Endodermal cell (in vitro differentiated cells): ENCODE measurements at places on chromosomes 16 and 17. TPM values are rescaled to one million over a fixed set of nuclear protein-coding genes. Genes with fewer than 3 reads are reported as not detected.

GRCh38 chr17:68981288-68981687, 26.1 kb upstream of the ABCA8 start:
- no peak overlapping the region for H3K27ac ChIP-seq
- no peaks in the 10 kb centered on the region for H3K36me3 ChIP-seq
- H3K4me3 ChIP-seq = no peak overlapping the region
- no peak for DNase-seq

Gene RTN4RL1
- 18.2 to 22.8 TPM (median 18.2 TPM) in 3 replicates for total RNA-seq

- no peak for DNase-seq
- H3K27ac ChIP-seq = no peak overlapping the region
- H3K4me3 ChIP-seq = no peak overlapping the region
- peaks cover 3% of the 10 kb centered on the region for H3K4me1 ChIP-seq
- H3K27me3 ChIP-seq = no peaks in the 10 kb centered on the region
Observed at GRCh38 chr17:54971147-54971546, 2.6 kb downstream of the STXBP4 start.

Gene KCTD11
- 5.8 and 7.1 TPM in 2 replicates for total RNA-seq

DNA sequence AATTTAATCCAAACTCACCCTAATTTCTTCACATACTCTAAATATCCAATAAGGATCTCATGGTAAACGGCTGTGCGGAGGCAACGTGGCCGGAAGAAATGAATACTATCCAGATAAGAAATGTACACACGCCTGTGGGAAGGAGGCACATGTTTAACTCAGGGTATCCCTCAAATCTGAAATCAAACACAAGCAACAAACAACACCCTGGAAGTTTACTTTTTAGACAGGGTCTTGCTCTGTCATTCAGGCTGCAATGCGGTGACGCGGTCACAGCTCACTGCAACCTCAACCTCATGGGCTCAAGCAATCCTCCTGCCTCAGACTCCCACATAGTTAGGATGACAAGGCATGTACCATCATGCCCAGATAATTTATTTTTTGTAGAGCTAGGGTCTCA, 21.2 kb upstream of the TRAP1 start:
- DNase-seq = no peak
- H3K4me1 ChIP-seq = peaks cover 5% of the 10 kb centered on the region
- no peak overlapping the region for H3K27ac ChIP-seq
- H3K27me3 ChIP-seq = no peaks in the 10 kb centered on the region
- peaks cover 86% of the 10 kb centered on the region for H3K36me3 ChIP-seq
- H3K4me3 ChIP-seq = no peak overlapping the region

GRCh38 chr16:85676466-85676865, 12.3 kb downstream of the GINS2 start:
- no peaks in the 10 kb centered on the region for H3K4me1 ChIP-seq
- no peak overlapping the region for H3K27ac ChIP-seq
- H3K36me3 ChIP-seq = peaks cover 77% of the 10 kb centered on the region
- H3K27me3 ChIP-seq = no peaks in the 10 kb centered on the region

Gene TBKBP1
- total RNA-seq = 14.5 to 18.9 TPM (median 16.0 TPM) in 3 replicates

Gene TNFRSF17
- total RNA-seq = not detected in 2 replicates

DNA sequence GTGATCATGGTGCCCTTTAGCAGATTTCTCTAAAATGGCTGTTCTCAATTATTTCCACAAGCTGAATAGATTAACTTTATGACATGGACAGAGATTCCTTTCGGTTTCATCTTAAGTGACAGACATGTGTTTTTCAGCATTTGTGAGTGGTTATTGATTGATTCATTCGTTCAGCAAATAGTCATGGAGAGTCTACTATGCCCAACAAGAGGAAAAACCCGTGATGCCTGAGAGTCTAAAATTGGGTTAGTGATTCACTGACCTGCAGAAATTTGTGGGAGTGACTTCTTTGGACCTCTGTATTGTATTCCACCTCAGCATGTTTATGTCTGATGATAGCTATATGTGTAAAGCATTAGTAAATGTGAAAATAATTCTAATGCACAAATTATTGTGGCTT, 28.0 kb upstream of the DUSP14 start:
- no peaks in the 10 kb centered on the region for H3K4me1 ChIP-seq
- H3K27ac ChIP-seq = no peak overlapping the region
- no peak overlapping the region for H3K4me3 ChIP-seq
- peaks cover 53% of the 10 kb centered on the region for H3K36me3 ChIP-seq

Gene TEN1
- total RNA-seq = 12.1 to 14.7 TPM (median 14.6 TPM) in 3 replicates

- peaks cover 3% of the 10 kb centered on the region for H3K4me1 ChIP-seq
- H3K4me3 ChIP-seq = no peak overlapping the region
- no peak for DNase-seq
- peaks cover 46% of the 10 kb centered on the region for H3K36me3 ChIP-seq
- H3K27me3 ChIP-seq = no peaks in the 10 kb centered on the region
- H3K27ac ChIP-seq = peak overlapping the region; percentile 32
Observed at GRCh38 chr17:7579834-7580603, 581 bp downstream of the CD68 start.

DNA sequence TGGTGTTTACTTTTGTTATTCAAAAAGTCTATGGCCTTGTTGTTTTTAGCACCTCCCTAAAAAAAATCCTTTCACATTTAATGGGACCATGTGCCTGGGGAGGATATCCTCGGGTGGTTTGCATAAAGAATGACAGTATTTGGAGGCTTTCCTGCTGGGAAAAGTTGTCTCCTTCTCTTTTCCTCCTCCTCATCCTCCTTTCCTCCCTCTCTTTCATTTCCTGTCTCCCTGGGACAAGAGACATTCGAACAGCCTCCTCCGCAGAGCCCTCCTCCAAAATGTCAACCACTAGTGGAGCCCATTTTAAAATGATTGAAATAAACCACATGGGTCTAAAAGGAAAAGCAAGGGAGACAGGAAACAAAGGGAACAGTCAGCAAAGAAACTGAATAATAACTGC, 67.4 kb downstream of the MYH13 start:
- DNase-seq = peak; percentile 49
- no peak overlapping the region for H3K27ac ChIP-seq
- no peaks in the 10 kb centered on the region for H3K36me3 ChIP-seq
- no peaks in the 10 kb centered on the region for H3K4me1 ChIP-seq
- H3K4me3 ChIP-seq = no peak overlapping the region

Gene MFSD6L
- total RNA-seq = 5.1 to 33.8 TPM (median 5.9 TPM) in 3 replicates

- H3K27me3 ChIP-seq = no peaks in the 10 kb centered on the region
- H3K4me3 ChIP-seq = no peak overlapping the region
- no peak overlapping the region for H3K27ac ChIP-seq
- H3K4me1 ChIP-seq = no peaks in the 10 kb centered on the region
Observed at GRCh38 chr16:49575346-49576172, 202.0 kb downstream of the C16orf78 start.

DNA sequence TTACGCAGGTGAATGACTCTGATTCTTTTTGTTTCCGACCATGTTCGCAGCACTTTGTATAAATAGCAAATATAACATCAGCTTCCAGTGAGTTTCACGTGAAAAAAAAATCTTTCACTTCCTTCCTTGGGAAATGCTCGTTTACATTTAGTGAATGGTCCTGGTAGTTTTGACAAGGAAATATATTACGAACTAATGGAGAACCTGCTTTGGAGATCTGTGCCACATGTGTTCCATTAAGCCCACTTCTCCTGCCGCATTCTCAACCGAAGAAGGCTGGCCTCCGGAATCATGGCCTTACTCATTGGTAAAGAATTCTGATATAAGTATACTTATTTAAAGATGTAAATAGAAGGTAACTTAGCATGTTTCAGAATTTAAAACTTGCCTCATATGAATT, 3.6 kb downstream of the CRAMP1 start:
- H3K4me3 ChIP-seq = peak overlapping the region; percentile 83
- DNase-seq = no peak
- no peaks in the 10 kb centered on the region for H3K4me1 ChIP-seq
- no peak overlapping the region for H3K27ac ChIP-seq

GRCh38 chr17:10050597-10051101, 145.6 kb upstream of the RCVRN start:
- no peaks in the 10 kb centered on the region for H3K36me3 ChIP-seq
- H3K27me3 ChIP-seq = no peaks in the 10 kb centered on the region
- H3K4me1 ChIP-seq = no peaks in the 10 kb centered on the region
- H3K27ac ChIP-seq = no peak overlapping the region
- H3K4me3 ChIP-seq = no peak overlapping the region

Gene FBXL20
- 17.4 and 18.1 TPM in 2 replicates for total RNA-seq

Gene CD79B
- total RNA-seq = 0.44 to 0.70 TPM in 2 of 3 replicates, not detected in the other

Gene RAPGEFL1
- 14.3 and 20.8 TPM in 2 replicates for total RNA-seq

DNA sequence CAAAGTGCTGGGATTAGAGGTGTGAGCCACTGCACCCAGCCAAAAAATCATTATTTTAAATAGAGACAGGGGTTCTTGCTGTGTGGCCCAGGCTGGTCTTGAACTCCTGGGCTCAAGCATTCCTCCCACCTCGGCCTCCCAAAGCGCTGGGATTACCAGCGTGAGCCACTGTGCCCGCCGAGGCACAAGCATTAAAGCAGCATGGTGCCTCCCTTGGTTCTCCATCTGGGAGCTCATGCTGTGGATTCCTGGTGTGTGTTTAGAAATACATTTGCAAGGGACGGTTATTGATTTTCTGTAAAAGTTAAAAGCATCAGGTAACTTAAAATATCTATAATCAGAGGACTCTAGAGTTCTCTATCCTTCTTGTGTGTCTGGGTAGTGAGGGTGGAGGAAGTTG, 14.7 kb upstream of the CAPN15 start:
- no peak for DNase-seq
- H3K27me3 ChIP-seq = no peaks in the 10 kb centered on the region
- H3K27ac ChIP-seq = no peak overlapping the region
- peaks cover 15% of the 10 kb centered on the region for H3K36me3 ChIP-seq
- no peaks in the 10 kb centered on the region for H3K4me1 ChIP-seq

- no peak for DNase-seq
- H3K27me3 ChIP-seq = no peaks in the 10 kb centered on the region
- no peak overlapping the region for H3K27ac ChIP-seq
Observed at GRCh38 chr16:81107511-81107910, 11.3 kb upstream of the GCSH start.

- H3K4me1 ChIP-seq = no peaks in the 10 kb centered on the region
- H3K36me3 ChIP-seq = no peaks in the 10 kb centered on the region
- peak; percentile 82 for DNase-seq
- H3K4me3 ChIP-seq = no peak overlapping the region
Observed at GRCh38 chr16:10521681-10522274, 58.6 kb downstream of the EMP2 start.
